ENCODE measurements at places on chromosomes 3 and 15. TPM values are rescaled to one million over a fixed set of nuclear protein-coding genes. Genes with fewer than 3 reads are reported as not detected.

CX3CR1 gene
- 4.2 TPM for polyA plus RNA-seq

- peak; percentile 72 for DNase-seq
Measured at GRCh38 chr15:49412797-49413196, 10.2 kb upstream of the FGF7 start.

DNA sequence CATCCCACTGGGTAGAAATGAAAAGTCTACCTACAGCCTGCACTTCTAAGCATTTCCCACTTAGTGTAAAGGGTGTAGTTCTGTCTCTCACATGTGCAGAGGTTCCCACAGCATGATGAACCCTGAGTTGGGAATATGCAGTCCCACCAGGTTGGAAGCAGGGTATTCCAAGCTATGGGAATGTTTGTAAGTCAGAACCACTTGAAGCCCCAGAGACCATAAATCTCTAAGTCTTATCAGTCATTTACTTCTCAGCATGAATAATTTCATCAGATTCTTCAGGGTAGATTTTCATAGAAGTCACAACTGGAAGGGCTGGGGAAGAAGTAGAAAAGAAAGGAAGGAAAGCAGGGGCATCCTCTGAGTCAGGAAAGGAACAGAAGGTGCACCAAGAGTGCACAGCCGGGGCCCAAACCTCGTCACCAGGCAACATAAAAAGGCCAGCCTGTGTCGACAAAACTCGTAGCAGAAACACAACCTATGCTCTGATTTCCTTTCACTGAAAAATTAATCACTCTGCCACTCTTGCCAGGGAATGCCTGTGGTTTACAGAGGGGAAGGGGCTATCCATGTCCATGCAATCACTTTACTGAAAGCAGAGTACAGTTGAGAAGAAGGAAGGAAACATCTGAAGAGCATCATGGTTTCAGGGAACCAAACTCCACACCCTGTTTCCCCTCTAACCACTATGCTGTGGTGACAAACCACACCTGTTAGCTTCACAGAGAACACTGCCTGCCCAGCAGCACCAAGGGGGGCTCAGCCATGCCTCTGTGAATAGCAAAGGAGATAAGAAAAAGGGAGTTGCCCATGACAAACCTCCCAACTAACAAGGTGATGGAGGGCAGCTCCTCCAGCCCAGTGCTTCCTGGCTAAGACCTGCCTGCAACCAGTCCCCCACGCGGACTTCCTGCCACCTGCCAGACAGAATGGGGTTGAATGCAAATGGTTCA lies 40.5 kb downstream of the SH3BP5 start:
- DNase-seq = no peak

POTEB3 gene
- polyA plus RNA-seq = not detected

MCF2L2 gene
- 0.25 TPM for polyA plus RNA-seq

DNA sequence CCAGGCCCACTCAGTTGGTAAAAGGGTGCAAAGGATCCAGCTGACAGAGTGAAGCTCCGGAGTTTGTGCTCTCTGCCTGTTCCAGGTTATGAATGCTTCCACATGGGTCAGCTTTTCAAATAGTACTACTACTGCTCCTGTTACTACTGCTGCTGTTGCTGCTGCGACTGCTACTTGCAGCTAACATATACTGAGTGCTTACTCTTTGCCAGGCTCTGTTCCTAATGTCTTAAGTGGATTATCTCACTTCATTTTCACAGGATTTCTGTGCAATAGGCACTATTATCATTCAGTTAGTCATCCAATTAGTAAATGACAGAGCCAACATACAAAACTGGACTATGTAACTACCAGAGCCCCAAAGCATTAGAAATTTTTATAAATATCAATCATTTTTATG lies 106.5 kb downstream of the IQCH start:
- no peak for DNase-seq

DNA sequence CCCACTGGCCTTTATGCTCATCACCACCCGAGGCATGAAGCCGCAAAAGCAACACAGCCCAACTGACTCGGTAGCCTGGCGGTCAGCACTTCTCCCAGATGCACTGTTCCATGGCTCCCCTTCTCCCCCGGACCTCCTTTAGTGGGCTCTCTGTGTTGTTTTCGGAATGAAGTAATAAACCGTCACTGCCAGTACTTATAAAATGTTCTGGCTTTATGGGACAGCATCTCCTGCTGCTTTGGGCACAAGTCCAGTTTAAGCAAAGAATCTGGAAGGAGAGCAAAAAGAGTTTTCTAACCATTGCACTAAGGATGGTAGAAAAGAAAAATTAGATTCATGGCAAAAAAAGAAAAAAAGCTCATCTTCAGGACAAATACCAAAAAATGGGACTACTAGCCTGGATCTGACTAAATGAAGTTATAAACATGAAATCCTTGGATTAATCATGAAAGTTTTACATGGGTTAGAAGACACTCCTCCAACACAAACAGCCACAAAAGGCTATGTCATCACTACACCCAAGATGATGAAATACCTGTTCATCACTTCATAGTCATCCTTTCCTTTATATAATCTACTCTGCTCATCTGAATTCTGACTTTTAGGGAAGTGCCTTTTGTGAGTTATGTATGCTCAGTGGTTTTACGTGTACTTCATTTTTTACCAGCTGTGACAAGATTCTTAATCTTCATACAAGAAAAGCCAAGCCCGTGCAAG lies 89.5 kb upstream of the UBE2E2 start:
- no peak for DNase-seq

DNA sequence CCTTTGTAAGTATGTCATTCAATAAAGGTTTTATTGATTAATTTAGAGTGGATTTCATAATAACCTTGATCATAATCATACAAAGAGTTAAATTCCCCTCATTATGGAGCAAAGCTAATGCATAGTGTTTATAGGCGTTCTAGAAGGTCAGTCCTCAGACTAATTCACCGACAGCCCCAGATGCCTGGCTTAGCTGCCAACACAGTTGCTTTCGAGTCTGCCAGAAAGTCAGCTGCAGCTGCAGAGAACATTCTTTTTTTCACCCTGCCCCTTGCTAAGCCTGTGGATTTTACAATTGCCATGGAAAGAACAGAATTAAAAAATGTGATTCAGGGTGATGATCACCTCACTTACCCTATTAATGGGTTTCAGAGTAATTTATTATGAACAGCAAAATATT lies 21.2 kb downstream of the CADM2 start:
- DNase-seq = no peak

DNA sequence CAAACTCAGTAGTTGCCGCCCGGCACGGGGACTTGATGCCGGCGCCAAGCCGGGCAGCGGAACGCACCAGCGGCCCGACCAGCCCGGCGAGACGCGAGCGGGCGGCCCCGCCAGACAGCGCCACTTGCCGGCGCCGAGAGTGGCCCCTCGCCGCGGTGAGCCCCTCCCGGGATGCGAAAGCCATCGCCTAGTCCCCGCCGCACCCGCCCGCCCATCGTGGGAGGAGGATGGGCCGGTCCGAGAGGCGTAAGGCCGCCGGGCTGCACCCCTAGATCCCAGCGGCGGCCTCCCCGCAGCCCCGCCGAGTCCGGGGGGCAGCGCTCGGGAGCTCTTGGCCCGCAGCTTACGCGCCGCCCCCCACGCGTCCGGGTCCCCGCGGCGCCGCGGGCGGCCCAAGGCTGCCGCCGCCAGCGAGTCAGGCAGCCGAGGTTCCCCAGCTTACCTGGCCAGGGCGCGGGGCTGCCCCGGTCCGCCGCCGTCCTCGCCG lies 609 bp downstream of the GOLGA8A start:
- no peak for DNase-seq

GRCh38 chr15:100890850-100891249 lies 11.2 kb downstream of the ALDH1A3 start:
- DNase-seq = no peak

TPRG1 gene
- polyA plus RNA-seq = 2.7 TPM

DNA sequence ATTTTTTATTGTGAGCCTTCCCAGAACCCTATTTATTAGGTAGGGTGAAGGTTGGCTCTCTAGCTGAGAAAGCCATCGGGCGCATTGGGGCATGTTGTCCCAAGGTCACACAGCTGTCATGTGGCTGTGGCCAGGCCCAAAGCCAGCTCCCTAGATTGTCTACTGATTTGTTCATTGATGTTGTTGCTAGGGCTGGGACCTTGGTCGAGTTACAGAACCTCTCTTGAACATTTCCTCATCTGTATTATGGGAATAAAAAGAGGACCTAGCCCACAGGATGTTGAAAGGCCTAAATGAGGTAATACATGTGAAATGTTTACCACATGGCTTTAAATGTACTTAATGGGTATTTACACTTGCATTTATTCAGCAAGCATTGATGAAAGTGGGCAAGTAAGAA lies 252.5 kb downstream of the SUCLG2 start:
- no peak for DNase-seq

GRCh38 chr3:64361962-64362735 lies 136.9 kb upstream of the PRICKLE2 start:
- DNase-seq = no peak

DNA sequence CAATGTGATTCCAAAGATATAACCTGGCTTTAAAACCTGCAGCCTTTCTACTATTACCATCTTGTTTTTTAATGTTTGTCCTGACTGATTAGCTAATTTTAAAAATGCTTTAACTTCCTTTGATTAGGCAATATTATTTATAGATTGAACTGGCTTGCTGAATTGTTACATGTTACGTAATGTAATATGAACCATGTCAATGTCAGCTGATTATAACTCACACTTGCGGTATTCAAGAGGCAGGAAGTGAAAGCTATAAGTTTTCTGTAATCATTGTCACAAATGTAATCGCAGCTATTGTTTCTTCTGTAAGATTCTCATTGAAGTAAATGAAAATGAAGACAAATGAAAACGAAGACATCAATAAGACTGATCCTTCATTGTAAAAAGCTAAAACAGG lies 146.8 kb downstream of the ROBO2 start:
- DNase-seq = no peak

DNA sequence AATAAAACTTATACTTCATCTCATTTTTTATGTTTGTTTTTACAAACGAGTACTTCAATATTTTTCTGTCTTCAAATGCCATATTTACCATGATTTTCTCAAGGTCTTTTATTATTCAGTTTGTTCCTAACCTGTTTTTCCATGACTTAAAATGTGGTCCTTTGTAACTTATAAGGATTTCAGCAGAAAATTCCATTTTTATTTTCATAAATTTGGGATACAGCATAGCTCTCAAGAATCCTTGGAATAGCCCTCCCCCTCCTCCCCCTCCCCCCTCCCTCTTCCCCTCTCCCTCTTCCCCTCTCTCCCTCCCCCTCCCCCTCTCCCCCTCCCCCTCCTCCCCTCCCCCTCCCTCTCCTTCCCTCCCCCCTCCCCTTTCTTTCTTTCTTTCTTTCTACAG lies 14.9 kb upstream of the STX19 start:
- DNase-seq = no peak

GPX1 gene
- 126 TPM for polyA plus RNA-seq

HOMER2 gene
- 34.8 TPM for polyA plus RNA-seq

CPOX gene
- polyA plus RNA-seq = 12.6 TPM

DNA sequence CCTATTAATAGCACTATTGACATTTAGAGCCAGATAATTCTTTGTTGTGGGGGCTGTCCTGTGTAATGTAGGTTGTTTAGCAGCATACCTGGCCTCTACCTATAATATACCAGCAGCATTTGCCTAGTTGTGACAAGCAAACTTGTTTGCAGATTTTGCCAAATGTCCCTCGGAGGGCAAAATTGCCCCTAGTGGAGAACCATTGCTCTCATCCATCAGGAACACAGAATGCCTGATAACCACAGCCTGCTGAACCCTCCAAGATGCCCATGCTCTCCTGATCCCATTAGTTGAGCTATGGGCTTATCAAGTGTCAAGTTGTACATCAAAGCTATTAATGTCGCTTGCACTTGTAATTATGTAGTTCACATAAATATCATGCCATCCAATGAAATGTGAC lies 15.0 kb upstream of the KBTBD8 start:
- no peak for DNase-seq

EIF3J gene
- 90.8 TPM for polyA plus RNA-seq

- no peak for DNase-seq
Measured at GRCh38 chr15:85155857-85156256, 174.2 kb downstream of the PDE8A start.

DNA sequence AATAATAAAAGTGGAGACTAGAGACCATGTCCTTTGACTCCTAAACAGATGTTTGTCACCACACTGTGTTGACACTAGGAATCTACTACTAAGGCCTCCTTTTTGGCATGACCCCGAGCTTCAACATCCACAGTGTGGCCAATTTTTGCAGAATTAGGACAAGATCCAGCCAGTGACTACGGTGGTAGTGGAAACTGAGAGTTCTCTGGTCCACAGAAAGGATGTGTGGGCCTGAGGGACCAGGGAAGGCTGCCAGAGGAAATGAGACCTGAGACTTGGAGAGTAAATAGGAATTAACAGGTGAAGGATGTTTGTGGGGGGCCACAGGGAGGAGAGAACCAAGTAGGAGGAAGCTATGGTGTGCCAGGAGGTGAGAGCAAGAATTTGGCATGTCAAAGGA lies 122.7 kb downstream of the CHCHD6 start:
- DNase-seq = no peak

DNA sequence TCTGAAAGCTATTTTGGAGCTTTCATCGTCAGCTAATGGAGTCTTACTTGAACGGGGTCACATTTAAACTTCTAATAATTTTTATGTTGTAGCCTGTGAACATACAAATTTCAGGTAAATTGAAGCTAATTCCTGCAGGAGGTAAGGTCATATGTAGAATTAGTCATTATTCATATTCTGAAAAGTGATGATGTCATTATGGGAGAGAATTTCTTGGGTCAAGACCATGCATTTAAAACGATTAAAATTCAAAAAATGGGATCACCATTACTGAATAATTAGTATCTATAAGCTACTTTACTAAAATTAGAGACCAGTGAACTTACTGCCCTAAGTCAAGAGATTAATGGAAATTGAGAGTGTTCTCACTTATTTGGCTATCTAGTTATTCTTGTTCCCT lies 120.4 kb downstream of the CHL1 start:
- no peak for DNase-seq

DNA sequence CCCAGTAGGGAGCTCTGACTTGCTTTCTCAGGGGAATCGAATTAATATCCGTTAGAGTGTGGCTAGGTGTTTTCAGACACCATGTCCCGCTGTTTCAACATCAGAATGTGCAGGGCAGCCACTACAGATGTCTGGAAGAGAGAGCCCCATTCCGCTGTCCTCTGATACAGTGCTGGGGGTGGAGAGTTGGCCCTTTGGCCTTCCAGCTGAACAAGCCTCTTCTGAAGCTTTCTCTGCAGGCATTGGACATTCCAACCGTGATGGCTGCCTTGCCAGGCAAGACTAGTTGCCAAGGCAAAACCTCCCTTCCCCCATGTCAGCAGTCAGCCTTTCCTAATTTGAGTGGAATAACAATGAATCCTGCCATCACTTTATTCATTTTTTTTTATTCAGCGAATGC lies 1.5 kb downstream of the FAH start:
- no peak for DNase-seq
